ENCODE measurements at places on chromosomes 16 and 17.
A peak's percentile ranks its signal among the peaks of the same experiment; 100 is the strongest.

- DNase-seq = no peak
These were observed 1.5 kb downstream of the PPM1E start for GRCh38 chr17:58757162-58757613.

DNA sequence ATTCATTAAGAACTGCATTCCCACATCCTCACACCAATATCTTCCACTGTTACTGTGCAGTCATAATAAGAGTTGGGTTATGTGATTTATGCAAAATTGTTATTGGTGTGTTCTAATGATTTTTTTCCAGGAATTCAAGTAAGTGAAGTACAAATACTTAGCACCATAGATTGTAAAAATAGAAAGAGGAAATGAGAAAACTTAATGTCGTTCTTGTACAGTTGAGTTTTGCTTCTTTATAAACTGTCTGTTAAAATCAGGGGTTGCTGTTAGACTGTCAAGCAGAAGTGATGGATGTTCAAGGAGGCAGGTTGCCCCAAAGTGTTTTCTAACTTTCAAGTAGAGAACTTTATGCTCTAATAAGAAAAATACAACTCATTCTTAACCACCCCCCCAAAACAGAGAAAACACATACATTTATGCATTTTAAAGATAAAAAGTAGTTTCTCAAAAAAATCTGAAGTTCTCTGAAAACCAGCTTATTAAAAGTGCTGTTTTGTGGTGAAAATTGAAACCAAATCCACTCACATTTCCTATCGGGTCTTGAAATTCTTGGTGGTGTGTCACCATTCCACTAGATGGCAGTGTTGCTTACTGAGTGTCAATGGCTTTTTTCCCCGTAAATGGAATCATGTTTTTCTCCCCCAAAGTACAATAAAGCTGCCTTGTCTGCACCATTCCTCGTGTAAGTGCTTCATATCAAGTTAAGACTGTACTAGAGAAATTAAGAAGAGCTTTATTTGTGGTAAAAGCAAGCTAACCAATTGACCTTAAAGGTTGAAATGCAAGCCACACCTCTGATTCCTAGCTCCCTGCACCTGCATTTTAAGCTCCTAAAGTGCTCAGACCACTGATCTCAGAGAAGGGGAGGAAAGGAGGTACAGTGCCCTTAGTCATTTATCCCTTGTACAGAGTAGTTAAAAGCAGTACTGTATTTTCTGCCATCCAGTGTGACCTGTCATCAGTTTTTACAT is 4.7 kb upstream of the IGSF6 start:
- no peak for DNase-seq

- no peak for DNase-seq
These were observed 4.2 kb downstream of the FBRS start for GRCh38 chr16:30662449-30662848.

DNA sequence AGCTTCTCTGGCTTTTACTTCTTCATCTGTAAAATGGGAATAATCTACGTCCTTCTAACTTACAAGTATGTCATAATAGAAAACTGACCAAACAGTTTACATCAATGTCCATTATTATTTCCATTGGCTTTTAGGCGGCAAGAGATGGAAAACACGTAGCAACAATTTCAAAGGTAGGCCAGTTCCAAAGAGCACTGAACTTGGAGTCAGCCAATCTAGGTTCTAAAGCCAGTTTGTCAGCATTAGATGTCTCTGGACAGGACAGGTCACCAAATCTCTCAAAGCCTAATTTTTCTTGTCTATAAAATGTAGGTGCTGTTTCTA is 17.6 kb downstream of the HLF start:
- DNase-seq = no peak

DNA sequence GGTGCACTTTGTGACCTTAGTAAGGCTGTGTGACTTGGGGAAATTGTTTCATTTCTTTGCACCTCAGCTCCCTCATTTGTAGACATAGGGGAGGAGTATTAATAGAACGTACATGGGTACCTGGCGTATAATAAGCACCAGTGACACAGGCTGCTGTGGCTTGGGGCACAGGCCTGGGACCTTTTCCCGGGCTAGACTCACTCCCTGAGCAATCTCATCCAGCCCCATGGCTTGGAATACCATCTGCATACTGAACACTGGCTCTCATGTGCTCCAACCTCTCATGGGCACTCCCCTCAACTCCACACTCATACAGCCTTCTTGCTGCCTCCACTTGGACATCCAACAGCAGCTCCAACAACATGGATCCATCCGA is 41.0 kb upstream of the MRPS23 start:
- no peak for DNase-seq

DNA sequence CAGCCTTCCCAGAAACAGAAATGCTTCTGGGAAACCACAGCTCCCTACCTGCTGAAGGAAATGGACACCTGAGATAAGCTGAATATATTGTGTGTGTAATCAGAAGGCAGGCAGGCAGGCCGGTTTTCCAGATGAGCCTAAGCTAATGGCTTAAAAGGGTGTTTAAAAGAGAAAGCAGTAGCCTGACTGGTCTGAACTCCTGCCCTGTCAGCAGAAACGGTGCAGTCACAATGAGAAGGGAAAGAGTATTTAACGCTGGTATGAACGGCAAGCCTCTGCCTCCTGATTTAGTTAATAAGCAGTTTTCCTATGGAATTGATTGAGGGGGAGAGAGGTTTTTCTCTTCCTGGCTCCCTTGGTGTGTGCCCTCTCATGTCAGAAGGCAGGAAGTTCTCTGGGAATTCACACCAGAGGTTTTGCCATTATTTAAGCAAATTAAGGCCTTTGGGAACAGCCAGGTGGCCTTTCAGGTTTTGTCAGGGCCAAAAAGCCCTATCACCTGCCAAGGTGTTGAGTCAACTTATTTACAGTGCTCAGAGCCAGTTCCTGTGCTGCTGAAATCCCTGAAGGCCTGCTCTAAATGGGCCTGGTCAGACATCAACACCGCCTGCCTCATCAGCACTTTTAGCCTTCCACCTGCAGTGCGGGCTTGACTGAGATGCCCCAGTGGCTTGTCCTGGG is 41.6 kb downstream of the CDH1 start:
- DNase-seq = no peak

GRCh38 chr16:82623241-82623640 is 3.5 kb upstream of the CDH13 start:
- no peak for DNase-seq

- no peak for DNase-seq
These were observed 21.2 kb downstream of the AKAP1 start for GRCh38 chr17:57106107-57106835.

DNA sequence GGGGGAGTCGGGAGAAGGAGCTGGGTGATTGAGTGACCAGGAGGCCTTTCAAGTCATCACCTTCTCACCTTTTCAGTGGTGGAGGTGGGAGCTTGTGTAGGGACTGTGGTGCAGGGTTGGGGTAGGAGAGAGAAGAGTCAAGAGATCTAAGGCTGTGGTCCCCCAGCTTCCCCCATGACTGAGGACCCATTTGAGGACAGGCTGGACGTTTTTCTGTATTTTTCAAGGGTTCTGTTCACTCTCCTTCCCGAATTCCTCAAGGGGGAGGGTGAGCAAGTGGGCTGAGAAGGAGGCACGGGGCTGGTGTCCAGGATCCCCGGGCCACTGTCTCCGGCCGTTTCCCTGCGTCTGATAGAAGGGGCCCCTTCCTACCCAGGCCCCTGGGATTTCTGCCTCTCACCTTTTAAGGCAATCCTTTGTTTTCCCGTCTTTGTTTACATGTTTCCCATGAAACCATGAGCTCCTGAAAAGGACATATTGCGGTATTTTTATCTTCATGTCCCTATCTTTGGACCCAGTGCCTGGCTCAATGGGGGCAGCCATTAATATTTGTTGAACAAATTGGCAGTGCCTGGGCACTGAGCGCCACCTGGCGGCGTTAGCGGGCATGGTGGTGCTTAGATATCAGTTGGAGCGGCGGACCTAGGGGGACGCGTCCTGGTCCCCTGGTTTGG is 9.2 kb upstream of the CD300A start:
- peak; percentile 71 for DNase-seq

Data from GM12892 (cell line).